ENCODE measurements at places on chromosomes 12 and 14. TPM values are rescaled to one million over a fixed set of nuclear protein-coding genes. Genes with fewer than 3 reads are reported as not detected.
A peak's percentile ranks its signal among the peaks of the same experiment; 100 is the strongest.

KCNH5 gene
- total RNA-seq, result 0.06 TPM

ATG101 gene
- 70.4 TPM for total RNA-seq

DBX2 gene
- not detected for total RNA-seq

TSPAN19 gene
- total RNA-seq, result 0.06 TPM

TAPBPL gene
- total RNA-seq, result 8.5 TPM

DNA sequence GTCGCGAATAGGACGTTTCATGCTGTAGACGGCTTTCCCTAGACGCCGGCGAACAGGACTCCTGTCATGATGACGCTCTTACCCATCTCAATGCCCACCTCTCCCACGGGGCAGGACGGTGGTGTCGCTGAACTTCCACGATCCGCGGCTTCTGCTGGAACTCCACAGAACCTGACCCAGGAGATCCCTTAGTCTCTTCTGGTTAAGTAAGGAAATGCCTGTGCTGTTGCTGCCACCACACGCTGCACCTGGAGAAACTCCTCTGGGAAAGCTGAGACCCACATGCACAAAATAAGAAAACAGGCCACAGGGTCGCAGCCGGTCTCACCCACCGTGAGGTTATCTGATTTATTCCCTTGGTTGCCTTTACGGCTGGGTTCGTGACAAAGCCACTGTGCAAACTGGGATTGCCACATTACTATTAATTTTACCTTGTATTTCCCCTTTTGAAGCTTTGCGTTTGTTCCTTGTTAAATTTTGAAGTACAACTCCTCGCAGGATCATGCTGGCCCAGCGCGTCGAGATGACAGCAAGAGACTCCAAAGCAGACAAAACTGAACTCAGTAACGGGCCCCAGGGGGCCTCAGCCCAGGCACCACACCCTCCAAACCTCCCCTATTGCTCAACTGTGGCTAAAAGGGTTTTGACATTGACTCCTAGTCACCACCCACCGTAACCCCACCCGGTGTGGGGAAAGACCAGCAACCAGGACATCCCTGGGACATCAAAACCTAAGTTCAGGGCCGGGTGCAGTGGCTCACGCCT lies 9.2 kb upstream of the MMP17 start:
- DNase-seq, result no peak

- DNase-seq, result no peak
Observed at GRCh38 chr14:89219051-89219450, 198.0 kb downstream of the FOXN3 start.

DNA sequence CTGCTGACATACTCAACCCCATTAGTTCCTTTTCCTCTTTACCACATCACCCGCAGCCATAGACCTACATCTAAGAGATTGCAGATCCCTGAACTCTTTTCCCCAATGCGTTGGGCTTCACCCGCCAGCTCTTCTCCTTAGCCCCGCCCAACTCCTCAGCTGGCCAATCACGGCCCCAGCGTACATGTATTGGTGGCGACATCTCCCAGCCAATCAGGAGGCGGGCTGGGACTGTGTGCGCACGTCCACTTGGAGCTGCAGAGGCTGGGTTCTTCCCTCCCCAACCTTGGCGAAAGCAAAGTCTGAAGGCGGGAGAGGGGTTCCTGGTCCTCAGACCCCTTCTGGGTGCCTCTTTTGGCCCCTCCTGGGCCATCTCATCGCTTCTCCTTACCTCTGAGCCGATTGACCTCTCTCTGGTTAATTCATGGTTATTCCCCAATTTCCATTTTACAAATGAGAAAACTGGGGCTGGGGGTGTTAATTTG lies 11.0 kb downstream of the PDE1B start:
- peak; percentile 46 for DNase-seq

Measured in LHCN-M2 (cell line).